ENCODE measurements at places on chromosomes 16 and 17.

- DNase-seq: no peak
Observed at GRCh38 chr17:16910341-16910740, 61.6 kb downstream of the TNFRSF13B start.

DNA sequence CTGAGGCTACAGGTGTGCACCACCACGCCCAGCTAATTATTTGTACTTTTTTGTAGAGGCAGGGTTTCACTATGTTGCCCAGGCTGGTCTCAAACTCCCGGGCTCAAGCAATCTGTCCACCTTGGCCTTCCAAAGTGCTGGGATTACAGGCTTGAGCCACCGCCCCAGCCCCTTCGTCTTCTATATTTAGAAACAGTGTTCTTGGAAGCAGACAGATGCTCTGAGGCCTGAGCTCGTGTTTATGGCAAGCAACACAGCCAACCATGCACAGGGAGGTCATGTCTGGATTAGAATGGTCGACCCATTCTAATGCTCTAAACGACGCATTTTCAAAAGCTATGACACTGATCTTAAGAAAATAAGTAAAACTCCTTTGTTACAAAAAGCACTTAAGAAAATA is 16.6 kb downstream of the TMEM204 start:
- no peak for DNase-seq

DNA sequence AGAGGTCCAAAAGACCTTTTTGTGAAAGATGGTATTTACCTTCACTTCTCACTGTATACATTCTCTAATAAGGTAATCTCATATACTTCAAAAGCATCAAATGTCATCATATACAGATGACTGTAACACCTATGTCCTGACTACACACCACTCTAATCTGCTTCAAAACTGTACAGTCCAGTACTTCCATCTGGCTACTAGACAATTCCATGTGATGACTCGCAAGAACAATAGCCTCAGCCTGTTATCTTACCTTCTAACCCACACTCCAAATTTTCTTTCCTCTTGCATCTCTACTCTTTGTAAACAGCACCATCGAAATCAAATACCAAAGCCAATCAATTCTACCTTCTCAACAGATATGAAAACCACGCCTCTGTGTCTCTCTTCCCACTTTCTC is 24.1 kb downstream of the MYO1D start:
- no peak for DNase-seq

- no peak for DNase-seq
Observed at GRCh38 chr17:55420067-55420775, 1.4 kb downstream of the MMD start.

DNA sequence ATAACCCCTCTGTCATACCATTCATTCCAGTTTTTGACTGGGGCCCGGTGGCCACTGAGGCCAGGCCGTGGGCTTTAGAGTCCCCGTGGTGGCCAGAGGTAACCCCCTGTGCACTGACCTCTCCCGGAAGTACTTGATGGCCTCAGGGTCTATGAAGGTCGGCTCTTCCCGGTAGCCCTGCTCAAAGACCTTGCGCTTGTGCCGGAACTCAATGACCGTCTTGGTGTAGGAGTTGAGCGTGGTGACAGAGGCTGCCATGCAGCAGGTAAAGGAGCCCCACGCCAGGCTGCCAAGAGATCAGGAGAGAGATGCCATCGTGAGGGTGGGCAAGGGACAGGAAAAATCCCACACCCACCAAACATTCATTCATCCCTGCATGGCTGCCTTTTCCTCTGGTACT is 234.8 kb downstream of the GSG1L start:
- DNase-seq: no peak

DNA sequence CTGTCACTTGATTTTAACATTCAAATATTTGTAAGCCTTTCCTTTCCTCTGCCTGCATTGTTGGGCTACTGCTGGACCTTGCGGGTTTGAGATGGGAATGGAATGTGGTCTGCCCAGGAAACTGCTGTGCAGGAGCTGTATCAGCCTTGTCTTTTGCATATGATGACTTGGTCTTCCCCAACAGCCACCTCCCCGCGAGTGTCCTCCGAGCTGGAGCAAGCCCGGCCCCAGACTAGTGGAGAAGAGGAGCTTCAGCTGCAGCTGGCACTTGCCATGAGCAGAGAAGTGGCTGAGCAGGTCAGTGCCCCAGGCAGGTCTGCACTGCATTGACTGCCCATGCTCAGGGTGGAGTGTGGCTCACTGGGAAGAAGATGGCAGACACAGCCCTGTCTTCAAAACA is 52.8 kb downstream of the B9D1 start:
- DNase-seq: no peak

- no peak for DNase-seq
Observed at GRCh38 chr16:84614968-84615813, 2.7 kb downstream of the COTL1 start.

- no peak for DNase-seq
Observed at GRCh38 chr17:77459018-77459755, 318.4 kb downstream of the SEC14L1 start.

- no peak for DNase-seq
Observed at GRCh38 chr17:50048988-50049387, 6.9 kb upstream of the ITGA3 start.

GRCh38 chr17:62045517-62045916 is 19.6 kb downstream of the MED13 start:
- no peak for DNase-seq

- no peak for DNase-seq
Observed at GRCh38 chr17:37318931-37319594, 56.7 kb upstream of the C17orf78 start.

- DNase-seq: peak; percentile 75
Observed at GRCh38 chr16:81445143-81445961, 744 bp downstream of the CMIP start.

- DNase-seq: no peak
Observed at GRCh38 chr16:75106351-75107274, 10.0 kb downstream of the LDHD start.

DNA sequence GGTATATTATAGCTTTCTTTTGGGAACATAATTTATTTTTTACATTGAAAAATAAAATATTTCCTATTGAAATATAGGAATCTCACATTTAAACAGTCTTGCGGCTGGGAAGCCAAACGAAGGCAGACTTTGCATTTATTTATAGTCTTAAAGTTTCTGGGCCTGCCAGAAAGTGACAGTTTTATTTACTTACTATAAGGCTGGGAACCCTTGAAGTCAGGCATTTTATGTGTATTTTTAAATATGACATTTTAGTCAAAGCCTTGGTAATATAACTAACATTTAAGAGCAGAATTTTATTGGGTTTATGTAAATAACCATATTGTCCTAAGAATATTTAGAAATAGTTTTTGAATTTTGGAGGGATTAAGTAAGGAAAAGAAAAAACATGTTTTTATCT is 97.5 kb downstream of the TANGO6 start:
- DNase-seq: no peak

DNA sequence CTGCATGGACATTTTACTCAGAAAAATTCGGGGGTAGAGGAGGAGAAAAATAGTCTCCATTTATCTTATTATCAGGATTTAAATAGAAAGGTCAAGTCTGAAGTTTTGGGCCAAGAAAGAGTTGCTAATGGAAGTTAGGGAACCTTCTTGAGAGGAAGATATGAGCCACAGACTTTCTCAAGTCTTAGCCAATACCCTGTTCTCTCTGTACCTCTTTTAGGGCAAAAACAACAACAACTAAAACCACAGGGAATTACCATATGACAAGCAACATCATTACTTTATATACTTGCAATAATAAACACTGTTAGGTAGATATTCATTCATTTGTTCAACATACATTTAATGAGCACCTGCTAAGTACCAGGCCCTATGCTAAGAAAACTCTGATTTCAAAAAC is 282.2 kb upstream of the CDH5 start:
- DNase-seq: no peak

GRCh38 chr17:45965812-45966211 is 33.2 kb upstream of the STH start:
- no peak for DNase-seq

- DNase-seq: no peak
Observed at GRCh38 chr16:75019586-75019985, 20.8 kb downstream of the ZNRF1 start.

- DNase-seq: peak; percentile 65
Observed at GRCh38 chr17:17041018-17041521, 1.2 kb upstream of the MPRIP start.

DNA sequence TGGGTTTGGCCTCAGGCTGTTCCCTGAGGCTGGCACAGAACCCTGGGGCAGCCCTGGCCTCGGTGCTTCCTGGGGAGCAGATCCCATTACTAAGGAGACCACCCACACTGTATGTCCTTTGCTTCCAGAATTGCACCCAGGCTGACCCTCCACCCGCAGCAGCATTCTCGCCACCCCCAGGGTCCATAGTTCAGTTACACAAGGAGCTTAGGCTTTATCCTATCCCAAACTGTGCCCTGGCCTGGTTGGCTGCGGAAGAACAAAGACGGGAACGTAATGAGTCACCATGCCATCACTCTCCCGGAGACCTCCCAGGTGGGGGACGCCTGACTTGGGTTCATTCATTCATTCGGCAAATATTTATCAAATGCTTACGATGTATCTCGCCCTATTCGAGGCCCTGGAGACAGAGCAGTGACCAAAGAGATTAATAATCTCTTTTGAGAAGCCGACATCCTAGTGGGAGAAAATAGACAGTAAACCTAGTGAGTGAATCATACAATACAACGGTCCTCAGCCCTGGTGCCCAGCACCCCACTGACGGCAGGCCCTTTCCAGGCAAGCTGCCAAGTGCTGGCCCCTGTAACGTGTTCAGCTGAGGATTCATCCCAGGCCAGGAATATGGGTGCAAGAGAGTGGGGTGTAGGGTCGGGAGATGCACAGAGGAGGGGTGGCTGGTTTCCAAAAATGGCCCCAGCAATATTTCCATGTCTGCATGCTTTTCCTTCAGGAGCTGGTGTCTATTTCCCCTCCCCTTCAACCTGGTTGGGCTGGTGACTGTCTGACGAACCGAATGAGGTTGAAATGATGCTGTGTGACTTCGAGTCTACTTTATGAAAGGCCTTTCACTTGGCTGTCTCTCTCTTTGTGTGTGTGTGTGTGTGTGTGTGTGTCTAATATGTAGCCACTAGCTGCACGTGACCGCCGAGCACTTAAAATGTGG is 134.2 kb downstream of the MGAT5B start:
- DNase-seq: peak; percentile 64

DNA sequence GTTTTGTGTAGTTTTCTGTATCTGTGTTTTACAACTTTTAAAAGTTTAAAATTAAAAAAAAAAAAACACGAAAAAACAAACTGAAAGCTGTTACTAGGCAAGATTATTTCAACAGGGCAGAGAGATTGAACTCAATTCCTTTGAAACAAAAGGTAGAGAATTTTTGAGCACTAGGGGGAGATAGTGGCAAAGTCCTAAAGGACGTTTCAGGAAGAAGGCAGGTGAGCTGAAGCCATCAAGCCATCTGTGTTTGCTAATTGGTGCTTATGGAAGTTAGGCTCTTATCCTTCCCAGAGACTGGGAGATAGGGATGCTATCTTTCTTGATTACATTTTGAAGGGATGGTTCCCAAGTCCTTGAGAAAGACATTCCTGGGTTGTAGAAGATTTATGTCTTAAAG is 70.6 kb upstream of the CLEC3A start:
- no peak for DNase-seq

- DNase-seq: no peak
Observed at GRCh38 chr16:11260596-11260966, 4.6 kb upstream of the SOCS1 start.

GRCh38 chr17:68295086-68295485 is 3.8 kb downstream of the ARSG start:
- no peak for DNase-seq

GRCh38 chr17:47774987-47775580 is 42.0 kb downstream of the TBX21 start:
- DNase-seq: no peak

DNA sequence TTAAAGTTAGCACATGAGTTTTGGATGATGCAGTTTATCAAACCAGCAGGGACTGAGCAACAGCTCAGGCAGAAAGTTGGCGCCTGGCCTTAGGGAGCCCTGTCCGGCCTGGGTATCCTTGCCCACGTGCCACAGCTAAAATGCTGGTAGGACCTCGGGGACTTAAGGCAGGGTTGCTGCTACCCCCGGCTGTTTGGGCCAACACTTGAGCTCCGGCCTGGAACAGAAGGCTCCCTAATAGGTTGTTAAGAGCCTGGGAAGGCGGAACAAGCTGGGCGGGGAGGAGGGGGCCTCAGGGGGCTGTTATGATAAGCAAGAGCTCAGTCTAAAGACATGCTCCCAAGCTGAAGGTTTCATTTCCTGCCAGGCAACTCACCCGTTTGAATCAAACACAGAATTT is 39.7 kb downstream of the CUEDC1 start:
- DNase-seq: no peak

DNA sequence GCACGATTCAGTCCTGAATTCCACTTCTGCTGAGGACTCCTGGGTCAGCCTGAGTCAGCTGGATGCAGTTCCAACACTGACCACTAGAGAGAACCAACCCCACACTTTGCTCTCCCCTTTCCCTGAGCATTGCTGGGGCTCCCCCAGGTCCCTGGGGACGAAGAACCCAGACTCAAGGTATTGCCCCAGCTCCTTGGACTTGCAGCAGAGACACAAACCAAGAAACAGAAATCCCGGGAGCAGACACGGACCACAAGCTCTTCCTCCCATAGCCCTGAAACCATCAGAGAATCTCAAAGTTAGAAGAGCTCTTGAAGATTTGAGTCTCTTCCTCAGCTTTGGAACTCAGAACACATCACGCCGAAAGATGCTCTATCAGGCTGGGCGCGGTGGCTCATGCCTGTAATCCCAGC is 678 bp upstream of the GH1 start:
- DNase-seq: peak; percentile 87

GRCh38 chr16:1416521-1416941 is 2.0 kb upstream of the UNKL start:
- DNase-seq: no peak

GRCh38 chr17:33370401-33370800 is 77.3 kb upstream of the ASIC2 start:
- no peak for DNase-seq

DNA sequence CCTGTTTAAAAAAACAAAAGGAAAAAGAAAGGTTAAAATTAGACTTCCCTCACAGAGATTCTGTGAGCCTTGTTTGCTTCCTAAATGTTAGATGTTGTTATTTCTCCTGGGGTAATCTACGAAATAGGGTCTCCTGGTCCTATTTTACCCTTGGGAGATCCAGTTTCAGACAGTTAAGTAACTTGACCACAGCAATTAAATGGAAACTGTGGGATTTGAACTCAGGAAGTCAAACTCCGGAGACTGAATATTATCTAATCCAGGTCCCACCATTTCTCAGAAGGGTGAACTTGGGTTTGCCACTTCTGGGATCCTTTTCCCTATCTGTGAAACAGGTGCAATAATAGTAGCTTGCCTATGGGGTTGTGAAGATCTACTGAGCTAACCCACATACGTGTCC is 6.4 kb upstream of the TMC5 start:
- DNase-seq: no peak

- DNase-seq: peak; percentile 46
Observed at GRCh38 chr17:74780443-74781238, 4.5 kb upstream of the NAT9 start.

GRCh38 chr17:50508573-50509460 is 578 bp downstream of the MYCBPAP start:
- no peak for DNase-seq

DNA sequence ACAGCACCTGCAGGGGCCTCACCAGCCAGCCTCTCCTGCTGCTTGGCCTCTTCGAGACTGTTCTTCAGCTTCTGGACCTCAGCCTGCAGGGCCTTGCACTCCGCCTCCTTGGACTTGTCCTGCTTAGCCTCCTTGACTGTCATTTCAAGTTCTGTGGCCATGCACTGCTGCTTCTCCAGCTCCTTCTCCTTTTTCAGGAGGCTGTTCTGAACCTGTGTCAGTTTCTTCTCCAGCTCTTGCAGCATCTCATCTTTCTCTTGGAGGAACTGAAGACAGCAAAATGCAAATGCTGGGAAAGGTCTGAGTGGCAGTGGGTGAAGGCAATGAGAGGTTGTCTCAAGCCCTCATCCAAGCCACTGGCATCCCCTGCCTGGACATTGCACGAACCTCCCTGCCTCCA is 39.1 kb downstream of the DHX38 start:
- DNase-seq: no peak

Measured in AG08396 (cell line).